Brain pericyte (primary cell): ENCODE measurements at places on chromosomes 2 and 18.

GRCh38 chr2:226354434-226354833 is 445.2 kb downstream of the IRS1 start:
- DNase-seq = no peak

GRCh38 chr18:25349926-25350487 is 2.0 kb downstream of the ZNF521 start:
- no peak for DNase-seq

DNA sequence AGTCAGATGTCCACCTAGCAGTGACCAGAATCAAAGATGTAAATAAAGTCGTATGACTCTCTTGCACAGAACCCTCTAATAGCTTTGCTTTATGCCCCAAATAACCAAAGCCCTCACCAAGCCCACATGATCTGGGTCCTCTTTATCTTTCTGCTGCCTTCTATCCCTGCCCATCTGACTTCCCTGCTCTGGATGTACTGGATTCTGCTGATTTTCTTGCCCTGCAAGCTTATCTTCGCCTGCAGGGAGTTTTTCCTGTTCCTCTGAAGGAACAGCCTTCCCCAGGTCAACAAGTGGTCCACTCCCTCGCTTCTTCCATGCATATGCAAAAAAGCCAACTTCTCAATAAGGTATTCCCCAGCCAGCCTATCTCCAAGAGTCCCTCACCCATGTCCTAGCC is 18.7 kb downstream of the IL36B start:
- DNase-seq = no peak

DNA sequence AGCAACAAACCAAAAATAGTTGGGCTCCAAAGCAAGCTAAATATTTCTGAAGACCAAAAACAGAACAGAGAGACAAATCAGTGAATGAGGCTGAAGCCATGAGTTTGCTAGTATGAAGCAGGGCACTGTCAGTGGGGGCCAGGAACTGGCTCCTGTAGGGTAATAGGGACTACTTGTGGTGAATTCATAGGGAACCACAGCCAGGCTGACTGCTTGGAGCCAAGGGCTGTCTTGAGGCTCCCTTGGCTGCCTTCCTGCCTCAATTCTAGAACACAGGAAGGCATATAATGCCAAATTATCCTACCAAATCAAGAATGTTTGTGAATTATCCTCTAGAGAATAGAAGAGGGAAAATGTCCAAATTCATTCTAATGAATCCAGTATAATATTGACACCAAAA is 406.0 kb downstream of the CCDC85A start:
- no peak for DNase-seq

DNA sequence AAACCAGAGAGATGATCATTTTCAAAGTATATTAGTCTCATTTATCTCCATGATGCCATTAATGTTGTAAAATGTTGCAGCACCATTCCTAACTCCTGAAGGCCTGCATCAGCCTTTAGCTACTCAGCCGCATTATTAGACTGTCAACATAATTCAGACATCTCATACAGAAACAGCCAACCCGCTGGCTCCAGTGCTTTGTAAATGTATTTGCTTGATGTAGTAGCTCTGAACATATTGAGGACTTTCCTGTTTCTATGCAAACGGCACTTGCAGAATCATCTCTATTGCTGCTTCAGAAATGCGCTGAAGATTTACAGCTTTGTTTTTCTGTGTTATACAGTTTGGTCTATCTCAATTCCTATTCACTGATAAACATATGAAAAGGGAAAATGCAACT is 372.2 kb downstream of the DSEL start:
- no peak for DNase-seq

- DNase-seq = no peak
Measured at GRCh38 chr2:79774016-79774415, 261.2 kb downstream of the CTNNA2 start.
